ENCODE measurements at places on chromosomes 6 and 20.

DNA sequence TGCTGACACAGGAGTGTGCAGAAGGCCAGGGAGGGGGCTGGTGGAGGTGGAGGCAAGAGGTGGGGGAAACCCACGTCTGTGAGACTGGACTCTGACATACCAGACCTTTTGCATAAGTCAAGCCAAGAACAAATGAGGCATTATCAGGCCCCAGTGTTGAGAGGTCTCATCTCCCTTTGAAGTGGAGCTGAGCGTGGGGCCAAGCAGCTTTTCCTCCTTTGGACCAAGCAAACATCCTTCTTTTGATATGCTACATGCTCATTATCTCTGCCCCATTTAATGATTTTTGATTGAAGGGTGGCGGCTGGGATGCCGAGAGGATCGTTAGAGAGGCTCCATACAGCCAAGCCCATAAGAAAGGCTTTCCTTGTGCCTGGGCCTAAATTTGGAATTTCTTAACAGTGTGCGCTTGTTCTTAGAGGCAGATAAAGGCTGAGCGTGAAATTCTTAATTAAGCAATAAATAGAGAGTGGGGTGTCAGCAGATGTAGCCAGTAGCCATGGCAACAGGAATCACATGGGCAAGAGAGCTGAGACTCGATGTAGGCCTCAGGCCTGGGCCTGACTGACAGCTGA lies 244.5 kb downstream of the PKHD1 start:
- H3K27me3 ChIP-seq, result no peaks in the 10 kb centered on the region
- H3K27ac ChIP-seq, result no peak overlapping the region
- H3K36me3 ChIP-seq, result no peaks in the 10 kb centered on the region
- DNase-seq, result no peak
- H3K4me1 ChIP-seq, result no peaks in the 10 kb centered on the region
- no peak overlapping the region for H3K4me3 ChIP-seq

- H3K4me3 ChIP-seq, result peak overlapping the region; percentile 80
- peak; percentile 89 for DNase-seq
- H3K4me1 ChIP-seq, result peaks cover 33% of the 10 kb centered on the region
Observed at GRCh38 chr20:41339957-41340326, 679 bp upstream of the LPIN3 start.

GRCh38 chr6:102356170-102356569 lies 962.7 kb downstream of the GRIK2 start:
- H3K4me3 ChIP-seq, result no peak overlapping the region
- H3K4me1 ChIP-seq, result no peaks in the 10 kb centered on the region
- no peak for DNase-seq

GRCh38 chr20:51335329-51335841 lies 207.1 kb downstream of the NFATC2 start:
- no peak overlapping the region for H3K4me3 ChIP-seq
- peak overlapping the region; percentile 40 for H3K27ac ChIP-seq
- H3K4me1 ChIP-seq, result peaks cover 6% of the 10 kb centered on the region
- H3K27me3 ChIP-seq, result no peaks in the 10 kb centered on the region
- no peaks in the 10 kb centered on the region for H3K36me3 ChIP-seq

GRCh38 chr6:52340603-52340880 lies 21.4 kb upstream of the PAQR8 start:
- H3K4me3 ChIP-seq, result no peak overlapping the region
- H3K36me3 ChIP-seq, result no peaks in the 10 kb centered on the region
- H3K27me3 ChIP-seq, result no peaks in the 10 kb centered on the region
- H3K4me1 ChIP-seq, result peaks cover 4% of the 10 kb centered on the region
- DNase-seq, result no peak
- no peak overlapping the region for H3K27ac ChIP-seq

GRCh38 chr6:52098721-52099120 lies 11.3 kb upstream of the PKHD1 start:
- no peak overlapping the region for H3K4me3 ChIP-seq
- no peak overlapping the region for H3K27ac ChIP-seq
- H3K27me3 ChIP-seq, result peaks cover 25% of the 10 kb centered on the region
- no peaks in the 10 kb centered on the region for H3K4me1 ChIP-seq
- H3K36me3 ChIP-seq, result no peaks in the 10 kb centered on the region
- peak; percentile 9 for DNase-seq

DNA sequence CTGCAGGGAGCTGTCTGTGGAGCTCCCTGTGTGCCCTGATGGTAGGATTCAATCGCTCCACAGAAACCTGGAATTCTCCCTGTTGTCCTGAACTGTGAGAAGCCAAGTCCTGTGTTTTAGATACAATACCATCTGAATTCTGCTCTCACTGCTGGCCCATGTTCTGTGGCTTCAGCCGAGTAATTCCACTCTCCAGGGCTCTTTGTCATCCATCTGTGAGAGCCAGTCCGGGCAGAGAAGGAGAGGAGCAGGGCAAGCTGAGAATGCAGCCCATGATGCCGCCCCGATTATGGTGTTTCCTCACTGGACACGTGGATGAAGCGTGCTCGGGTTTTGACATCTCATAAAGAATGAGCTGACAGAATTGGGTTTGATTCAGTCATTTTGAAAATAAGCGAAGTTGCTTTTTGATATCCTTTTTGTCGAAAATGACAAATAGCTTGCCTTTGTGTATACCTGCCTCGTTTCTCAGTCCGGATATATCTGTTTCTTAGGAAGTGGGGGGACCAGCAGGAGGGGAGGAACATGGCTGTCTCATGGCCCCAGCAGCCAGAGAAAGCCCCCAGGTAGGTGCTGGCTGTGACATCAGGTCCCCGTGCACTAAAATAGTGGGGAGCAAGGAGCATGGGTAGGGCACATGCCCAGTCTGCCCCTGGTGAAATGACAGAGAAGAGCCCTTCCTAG lies 8.2 kb upstream of the CD93 start:
- no peak overlapping the region for H3K4me3 ChIP-seq
- H3K27ac ChIP-seq, result peak overlapping the region; percentile 84
- H3K36me3 ChIP-seq, result no peaks in the 10 kb centered on the region
- no peaks in the 10 kb centered on the region for H3K27me3 ChIP-seq
- no peak for DNase-seq

GRCh38 chr6:25781134-25781533 lies 26.6 kb downstream of the SLC17A4 start:
- H3K4me3 ChIP-seq, result no peak overlapping the region
- no peaks in the 10 kb centered on the region for H3K4me1 ChIP-seq
- no peak for DNase-seq

DNA sequence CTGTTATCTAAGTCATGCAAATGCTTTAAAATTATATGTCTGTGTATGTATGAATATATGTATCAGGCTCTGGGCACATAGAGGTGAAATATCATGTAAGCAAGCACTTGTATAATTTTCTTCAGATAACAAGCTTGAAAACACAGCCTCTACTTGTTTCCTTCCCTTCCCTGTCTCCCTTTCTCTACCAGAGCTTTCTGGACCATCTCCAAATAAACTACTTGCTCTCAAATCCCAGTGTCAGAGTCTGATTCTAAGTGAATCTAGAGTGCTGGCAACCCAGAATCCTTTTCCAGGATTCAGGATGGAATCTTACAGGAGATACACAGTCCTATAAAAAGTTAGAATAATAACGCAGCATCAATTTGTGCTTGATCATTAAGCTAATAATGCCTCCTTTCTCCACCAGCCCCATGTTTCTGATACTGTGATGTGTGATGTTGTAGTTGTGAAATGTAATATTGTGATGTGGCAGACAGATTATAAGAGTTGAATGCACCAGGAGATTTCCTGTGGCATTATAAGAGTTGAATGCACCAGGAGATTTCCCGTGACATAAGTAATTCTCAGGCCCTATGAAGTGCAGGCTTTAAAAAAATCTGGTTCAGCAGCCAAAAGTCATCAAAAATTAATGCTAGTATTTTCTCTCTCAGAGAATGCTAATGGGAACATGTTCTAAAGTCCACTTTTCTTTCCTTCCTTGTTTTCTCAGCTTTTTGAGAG lies 89.6 kb downstream of the PCSK2 start:
- no peaks in the 10 kb centered on the region for H3K36me3 ChIP-seq
- H3K27ac ChIP-seq, result no peak overlapping the region
- no peak for DNase-seq

GRCh38 chr6:51569594-51569993 lies 517.8 kb downstream of the PKHD1 start:
- peaks cover 13% of the 10 kb centered on the region for H3K4me1 ChIP-seq
- no peak overlapping the region for H3K4me3 ChIP-seq
- H3K36me3 ChIP-seq, result peaks cover 6% of the 10 kb centered on the region
- H3K27ac ChIP-seq, result no peak overlapping the region
- no peaks in the 10 kb centered on the region for H3K27me3 ChIP-seq

DNA sequence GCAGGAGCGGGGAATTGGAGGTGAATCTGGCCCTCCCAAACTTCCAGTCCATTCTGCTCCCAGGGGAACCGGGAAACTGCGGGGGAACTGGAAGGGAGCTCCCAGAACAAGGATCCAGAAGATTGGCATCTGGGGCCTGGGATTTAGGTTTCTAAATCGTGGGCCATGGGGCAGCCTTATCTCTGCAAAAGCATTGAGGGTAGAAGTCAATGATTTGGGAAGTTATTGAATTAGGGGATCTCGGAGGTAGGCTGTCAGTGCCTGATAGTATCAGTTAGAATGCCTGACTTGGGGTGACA lies 45.1 kb downstream of the HNF4A start:
- H3K4me1 ChIP-seq, result peaks cover 19% of the 10 kb centered on the region
- H3K27me3 ChIP-seq, result no peaks in the 10 kb centered on the region
- no peak overlapping the region for H3K4me3 ChIP-seq
- H3K27ac ChIP-seq, result no peak overlapping the region

GRCh38 chr20:8834851-8835250 lies 234.0 kb upstream of the PLCB4 start:
- H3K27ac ChIP-seq, result no peak overlapping the region
- H3K4me3 ChIP-seq, result no peak overlapping the region
- peaks cover 6% of the 10 kb centered on the region for H3K36me3 ChIP-seq
- no peaks in the 10 kb centered on the region for H3K27me3 ChIP-seq

- H3K27me3 ChIP-seq, result no peaks in the 10 kb centered on the region
- H3K4me1 ChIP-seq, result no peaks in the 10 kb centered on the region
- H3K36me3 ChIP-seq, result peaks cover 63% of the 10 kb centered on the region
Observed at GRCh38 chr6:36109092-36109491, 21.2 kb upstream of the MAPK13 start.

- peak overlapping the region; percentile 76 for H3K4me3 ChIP-seq
- no peaks in the 10 kb centered on the region for H3K27me3 ChIP-seq
- H3K36me3 ChIP-seq, result peaks cover 10% of the 10 kb centered on the region
- DNase-seq, result peak; percentile 31
- H3K4me1 ChIP-seq, result peaks cover 36% of the 10 kb centered on the region
Observed at GRCh38 chr20:62925420-62926228, 681 bp downstream of the DIDO1 start.

- DNase-seq, result peak; percentile 94
- H3K27me3 ChIP-seq, result no peaks in the 10 kb centered on the region
- H3K36me3 ChIP-seq, result no peaks in the 10 kb centered on the region
- no peaks in the 10 kb centered on the region for H3K4me1 ChIP-seq
Observed at GRCh38 chr20:50292591-50293283, 102.1 kb downstream of the CEBPB start.

DNA sequence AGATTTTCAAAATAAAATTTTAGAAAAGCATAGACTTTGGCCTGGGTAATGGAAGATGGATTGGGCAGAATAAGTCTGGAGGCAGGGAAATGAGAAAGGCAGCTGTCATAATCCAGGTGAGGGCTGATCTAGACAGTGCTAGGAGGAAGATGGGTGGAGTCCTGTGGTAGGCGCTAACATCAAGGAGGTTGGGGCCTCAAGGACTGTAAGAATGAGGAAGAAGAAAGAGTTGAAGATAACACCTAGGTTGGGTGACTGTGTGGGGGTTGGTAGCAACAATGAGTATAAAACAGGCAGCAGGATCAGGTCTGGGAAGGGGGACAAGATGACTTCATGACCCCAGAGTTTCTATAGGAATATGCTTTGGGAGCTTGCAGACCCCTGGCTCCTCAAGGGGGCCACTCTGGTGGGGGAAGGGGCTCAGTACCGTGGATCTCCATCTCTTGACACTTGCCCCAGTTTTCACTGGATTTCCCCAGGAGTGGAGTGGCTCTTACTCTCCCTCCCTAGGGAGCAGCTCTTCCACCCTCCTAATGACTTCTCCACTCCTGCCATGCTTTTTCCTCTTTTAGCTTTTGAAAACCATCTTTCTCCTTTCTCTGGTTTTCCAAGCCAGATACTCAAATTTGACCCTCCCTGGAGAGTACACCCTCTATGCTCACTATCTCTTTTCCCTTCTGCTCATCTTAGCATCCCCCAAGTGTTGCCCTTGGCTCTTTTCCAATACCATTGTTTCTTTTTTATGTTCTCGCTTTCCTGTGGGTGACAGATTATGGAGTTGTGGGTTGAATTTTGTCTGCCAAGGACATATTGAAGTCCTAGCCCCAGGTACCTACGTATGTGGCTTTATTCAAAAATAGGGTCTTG lies 14.8 kb downstream of the TRIM31 start:
- no peak for DNase-seq
- H3K27ac ChIP-seq, result no peak overlapping the region
- H3K36me3 ChIP-seq, result no peaks in the 10 kb centered on the region
- peaks cover 18% of the 10 kb centered on the region for H3K27me3 ChIP-seq

- no peak overlapping the region for H3K4me3 ChIP-seq
- DNase-seq, result no peak
- no peaks in the 10 kb centered on the region for H3K4me1 ChIP-seq
- no peaks in the 10 kb centered on the region for H3K27me3 ChIP-seq
Observed at GRCh38 chr6:53943395-53943794, 148.6 kb downstream of the LRRC1 start.

DNA sequence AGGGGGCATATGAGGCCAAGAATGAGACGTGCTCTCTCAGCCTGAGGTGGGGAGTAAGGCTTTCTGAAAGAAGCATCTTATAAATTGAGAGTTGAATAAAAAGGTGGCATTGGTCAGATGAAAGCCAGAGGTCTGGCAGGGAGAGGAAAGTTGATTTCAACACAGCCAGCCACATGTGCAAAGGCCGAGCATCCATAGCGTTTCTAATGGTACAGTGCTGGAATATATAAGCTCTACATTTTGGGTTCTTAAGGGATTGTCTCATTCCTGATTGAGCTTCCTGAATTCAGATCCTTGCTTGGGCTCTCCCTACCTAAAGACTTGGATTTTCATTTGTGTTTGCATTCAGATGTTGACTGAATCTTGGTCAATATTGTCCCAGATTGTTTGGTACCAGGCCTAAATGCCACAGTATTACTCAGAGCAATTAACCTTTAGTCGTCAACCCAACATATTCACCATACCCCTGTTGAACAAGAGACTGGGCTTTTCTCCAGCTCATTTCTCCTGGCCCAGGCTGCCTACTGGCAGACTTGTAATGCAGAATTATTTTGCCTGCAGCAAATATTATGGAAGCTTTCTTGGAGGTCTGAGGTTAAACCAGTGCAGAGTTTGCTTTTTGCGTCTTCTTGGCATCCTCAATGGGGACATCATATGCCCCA lies 14.5 kb upstream of the BCAS1 start:
- H3K4me1 ChIP-seq, result no peaks in the 10 kb centered on the region
- no peaks in the 10 kb centered on the region for H3K27me3 ChIP-seq
- no peak for DNase-seq
- no peaks in the 10 kb centered on the region for H3K36me3 ChIP-seq

All from MCF 10A (cell line).